Activated T-helper 9 cell treated with anti-CD3 and anti-CD28 coated beads, Interleukin-2, amount 50 U/mL, for 16 hours (primary cell): ENCODE measurements at places on chromosomes 7 and 10.

DNA sequence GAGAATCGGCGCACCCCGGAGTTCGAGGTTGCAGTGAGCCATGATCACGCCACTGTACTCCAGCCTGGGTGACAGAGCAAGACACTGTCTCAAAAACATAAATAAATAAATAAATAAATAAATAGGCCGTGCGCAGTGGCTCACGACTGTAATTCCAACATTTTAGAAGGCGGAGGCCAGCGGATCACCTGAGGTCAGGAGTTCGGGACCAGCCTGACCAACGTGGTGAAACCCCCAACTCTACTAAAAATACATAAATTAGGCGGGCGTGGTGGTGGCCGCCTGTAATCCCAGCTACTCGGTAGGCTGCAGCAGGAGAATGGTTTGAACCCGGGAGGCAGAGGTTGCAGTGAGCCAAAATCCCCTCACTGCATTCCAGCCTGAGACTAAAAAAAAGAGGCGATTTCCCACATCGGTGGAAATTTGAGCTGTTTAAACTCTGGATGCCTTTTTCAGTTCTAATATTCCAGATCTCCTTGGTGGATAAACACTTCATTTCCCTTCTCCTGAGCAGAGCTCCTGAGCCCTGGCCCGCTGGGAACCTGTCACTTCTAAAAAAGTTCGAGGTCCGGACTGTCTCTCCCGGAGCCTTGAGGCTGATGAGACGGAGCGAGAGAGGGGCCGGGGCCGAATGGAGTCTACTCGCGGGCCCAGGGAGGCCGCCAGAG lies 2.0 kb upstream of the NFKB2 start:
- no peak for DNase-seq

GRCh38 chr10:23980094-23980493 lies 228.8 kb upstream of the KIAA1217 start:
- DNase-seq: no peak

- no peak for DNase-seq
Observed at GRCh38 chr7:89605362-89605761, 548.9 kb upstream of the STEAP1 start.

- DNase-seq: no peak
Observed at GRCh38 chr10:74234569-74234968, 83.5 kb downstream of the ADK start.

DNA sequence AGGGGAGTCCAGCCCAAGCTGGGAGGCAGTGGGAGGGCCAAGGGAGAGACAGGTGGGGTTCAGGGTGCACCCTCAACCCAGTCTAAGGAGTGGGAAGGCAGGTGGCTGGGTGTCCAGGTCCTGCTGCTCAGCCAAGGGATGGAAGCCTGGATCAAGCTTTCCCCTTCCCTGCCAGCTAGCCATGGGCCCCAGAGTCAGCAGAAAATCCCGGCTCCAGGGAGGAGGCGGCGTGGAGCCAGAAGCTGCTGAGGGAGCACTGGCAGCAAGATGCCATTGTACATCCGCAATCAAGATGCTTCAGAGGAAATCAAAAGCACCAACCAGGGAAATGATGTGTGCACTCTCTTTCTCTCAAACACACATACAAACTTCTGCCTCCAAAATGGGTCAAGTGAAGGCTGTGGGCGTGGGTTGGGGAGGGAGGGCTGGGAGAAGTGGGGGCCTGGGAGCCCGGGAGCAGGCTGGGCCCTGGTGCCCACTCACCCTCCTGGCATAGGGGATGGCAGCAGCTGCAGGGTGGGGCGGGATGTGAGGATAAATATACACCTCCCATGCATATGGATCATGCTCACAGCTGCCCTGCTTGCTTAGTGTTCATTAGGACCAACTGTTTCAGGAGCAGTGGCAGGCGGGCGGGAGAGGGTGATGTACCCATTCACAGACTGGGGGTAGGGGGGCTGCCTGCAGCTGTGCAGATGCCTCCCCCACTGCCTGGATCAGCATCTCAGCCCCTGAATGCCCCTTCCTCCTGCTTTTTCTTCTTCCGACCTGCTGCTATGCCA lies 24.2 kb downstream of the TRIM8 start:
- DNase-seq: no peak

GRCh38 chr10:93865794-93866425 lies 27.9 kb upstream of the SLC35G1 start:
- DNase-seq: no peak

GRCh38 chr10:90413196-90413595 lies 444.6 kb downstream of the HTR7 start:
- no peak for DNase-seq

DNA sequence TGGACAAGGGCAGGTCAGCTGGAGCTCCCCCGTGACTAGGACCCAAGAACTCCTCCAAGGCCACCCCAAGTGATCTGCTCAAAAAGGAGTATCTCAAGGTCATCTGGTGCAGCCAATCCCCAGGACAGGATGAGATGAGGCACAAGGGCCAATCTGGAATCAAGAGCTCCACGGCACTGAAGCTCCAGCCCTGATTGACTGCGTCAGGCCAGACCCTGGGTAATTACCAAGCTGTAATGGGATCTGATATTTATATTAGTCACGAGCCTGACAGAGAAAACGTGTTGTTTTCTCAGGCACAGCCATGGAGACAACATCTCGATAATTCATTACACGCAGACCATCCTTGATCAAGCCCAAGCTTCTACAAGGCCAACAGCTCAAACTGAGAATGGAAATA lies 4.2 kb downstream of the KCNMA1 start:
- DNase-seq: no peak

- no peak for DNase-seq
Observed at GRCh38 chr7:97078023-97078969, 39.2 kb upstream of the SDHAF3 start.

DNA sequence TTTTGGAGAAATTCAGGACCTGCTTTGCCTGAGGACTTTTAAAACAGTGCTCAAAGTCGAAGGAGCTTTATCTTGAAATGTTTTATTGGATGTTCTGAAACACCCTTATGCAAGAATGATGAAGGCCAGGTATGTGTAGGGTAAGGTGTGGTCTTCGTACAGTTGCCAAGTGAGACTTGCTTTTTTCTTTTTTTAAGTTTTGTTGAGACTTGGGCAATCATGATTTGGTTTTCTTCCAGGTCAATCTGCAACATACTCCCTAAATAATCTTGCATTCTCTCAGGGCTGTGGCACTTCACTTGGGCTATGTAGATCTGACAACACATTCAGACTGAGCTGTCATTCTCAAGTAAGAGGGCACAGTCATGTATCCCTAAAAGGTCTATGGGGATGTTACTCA lies 75.0 kb downstream of the GATA3 start:
- no peak for DNase-seq

GRCh38 chr7:27164045-27164366 lies 1.3 kb downstream of the HOXA9 start:
- no peak for DNase-seq

- no peak for DNase-seq
Observed at GRCh38 chr10:78973901-78974616, 94.7 kb upstream of the ZMIZ1 start.

DNA sequence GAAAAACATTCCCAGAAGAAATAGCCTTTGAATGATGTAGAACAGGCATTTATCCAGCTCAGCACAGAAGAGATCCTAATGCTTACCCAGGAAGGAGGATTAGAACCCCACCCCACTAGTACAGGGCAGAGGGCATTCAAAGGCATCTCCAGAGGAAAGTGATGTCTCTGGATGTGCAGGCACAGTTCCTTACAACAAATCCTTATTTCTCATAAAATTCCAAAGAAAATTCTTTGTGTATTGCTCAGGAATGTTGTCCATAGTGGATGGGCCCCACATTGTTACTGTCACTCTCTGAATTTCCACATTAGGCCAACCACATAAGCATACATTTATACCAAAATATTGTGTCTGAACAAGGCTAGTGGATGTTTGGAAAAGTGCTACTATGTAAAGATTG lies 243.0 kb downstream of the ADRA2A start:
- DNase-seq: no peak

DNA sequence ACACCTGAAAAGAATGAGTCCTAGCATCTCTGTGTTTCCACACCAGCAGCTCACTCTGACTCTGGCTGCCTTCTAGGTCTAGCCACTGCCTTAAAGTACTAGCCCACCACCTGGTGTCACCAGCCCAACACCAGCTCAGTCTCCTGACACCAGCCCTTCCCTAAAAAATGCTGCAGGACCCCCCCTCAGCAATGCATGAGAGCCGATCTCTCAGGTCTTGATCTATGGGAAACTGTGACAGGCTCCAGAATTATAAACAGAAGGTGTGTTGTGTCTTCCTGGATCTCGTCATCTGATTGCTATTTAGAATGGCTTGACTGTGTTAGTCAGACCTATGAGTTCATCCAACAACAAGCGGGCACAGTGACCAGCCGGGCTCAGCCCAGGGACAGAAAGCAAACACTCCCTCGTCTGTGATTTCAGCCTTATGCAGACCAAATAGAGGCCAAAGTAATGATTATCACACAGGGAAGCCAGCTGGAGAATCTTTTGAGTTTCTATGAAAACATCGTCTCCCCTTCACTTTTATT lies 66.6 kb downstream of the CUBN start:
- DNase-seq: no peak

GRCh38 chr7:131925636-131926035 lies 369.2 kb upstream of the PODXL start:
- no peak for DNase-seq

DNA sequence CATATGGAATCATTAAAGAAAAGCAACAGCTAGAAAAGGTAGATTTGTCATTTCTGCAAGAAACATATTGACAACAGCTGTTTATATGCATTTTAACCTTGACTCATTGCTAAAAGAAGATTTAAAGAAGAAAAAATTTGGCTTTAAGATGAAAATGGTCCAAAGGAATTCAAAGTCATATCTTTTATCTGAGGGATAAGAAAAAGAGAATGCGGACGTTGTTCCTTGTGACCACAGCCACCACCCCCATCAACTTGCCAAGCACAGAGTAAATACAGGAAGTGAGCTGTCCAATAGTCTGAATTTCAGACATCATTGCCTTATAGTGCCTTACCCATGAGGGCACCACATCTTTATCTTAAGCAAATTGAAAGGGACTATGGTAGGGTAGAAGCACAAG lies 7.3 kb upstream of the CRPPA start:
- DNase-seq: no peak

- DNase-seq: no peak
Observed at GRCh38 chr7:4107839-4108238, 574.3 kb upstream of the FOXK1 start.
